ENCODE measurements at places on chromosomes 4 and X.

DNA sequence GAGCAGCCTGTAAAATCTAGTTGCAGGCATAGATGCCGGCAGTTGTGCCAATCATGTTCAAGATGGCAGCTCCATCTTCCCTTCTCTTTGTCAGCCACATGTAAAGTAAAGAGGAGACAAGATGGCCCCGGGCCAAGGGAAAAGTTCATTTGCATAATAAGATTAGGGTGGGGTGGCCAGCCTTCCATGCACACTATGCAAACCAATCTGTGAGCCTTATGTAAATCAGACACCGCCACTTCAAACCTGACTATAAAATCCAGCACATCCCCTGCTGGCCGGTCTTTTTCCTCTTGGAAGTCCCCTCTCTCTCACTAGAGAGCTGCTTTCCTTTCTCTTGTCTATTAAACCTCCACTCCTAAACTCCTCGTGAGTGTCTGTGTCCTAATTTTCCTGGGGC is 78.9 kb upstream of the CBR4 start:
- no peak for DNase-seq

DNA sequence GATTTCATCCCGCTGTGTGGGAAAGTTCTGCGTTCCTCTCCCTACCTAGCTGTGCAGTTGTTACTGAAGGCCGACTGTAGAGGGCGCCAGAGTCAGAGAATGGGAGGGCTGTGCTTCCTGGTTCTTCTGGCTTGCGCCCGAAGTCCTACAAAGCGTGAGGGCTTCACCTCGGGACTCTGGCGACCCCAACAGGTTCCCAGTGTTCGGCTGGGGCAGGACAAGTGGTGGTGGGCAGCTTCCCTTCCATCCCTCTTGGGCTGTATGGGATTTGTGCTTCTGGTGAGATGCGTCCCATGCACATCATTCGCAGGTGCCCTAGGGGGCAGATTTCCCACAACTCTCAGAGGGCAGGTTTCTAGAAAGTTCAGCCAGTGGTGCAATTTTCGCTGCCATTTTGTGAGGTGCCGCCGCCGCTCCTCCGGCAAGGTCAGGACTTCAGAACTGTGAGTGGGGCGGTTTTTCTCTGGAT is 27.3 kb downstream of the CT45A1 start:
- DNase-seq = no peak

DNA sequence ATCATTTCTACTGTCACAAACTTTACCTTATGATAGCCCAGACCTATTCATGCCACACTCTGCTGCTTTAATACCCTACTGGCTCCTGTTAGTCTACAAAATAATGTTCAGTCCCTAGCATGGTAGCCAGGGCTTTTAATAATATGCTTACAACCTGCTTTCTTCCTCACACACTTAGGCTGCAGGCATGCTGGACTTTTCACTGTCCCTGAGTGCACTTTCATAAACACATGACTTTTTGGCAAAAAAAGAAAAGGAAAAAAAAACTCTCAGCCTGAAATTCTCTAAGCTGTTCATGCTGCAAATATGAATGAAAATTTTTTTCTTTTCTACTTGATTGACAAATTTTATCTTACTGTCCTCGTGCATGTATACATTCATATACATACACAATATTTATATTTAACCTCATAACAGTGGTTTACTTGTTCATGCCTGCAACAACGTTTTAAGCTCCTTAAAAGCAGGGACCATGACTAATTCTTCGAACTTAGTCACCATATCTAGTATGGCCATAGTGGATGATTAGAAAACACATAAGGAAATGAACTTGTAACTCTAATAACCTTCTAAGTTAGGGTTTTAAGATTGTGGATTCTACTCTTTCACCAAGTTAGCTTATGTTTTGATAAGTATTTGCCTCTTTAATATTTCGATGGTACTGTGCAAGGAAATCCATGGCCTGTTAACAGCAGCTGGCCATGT is 229.5 kb downstream of the SPCS3 start:
- no peak for DNase-seq

- peak; percentile 25 for DNase-seq
Observed at GRCh38 chrX:153934762-153935325, at the start of gene NAA10. TSS of gene NAA10 (minus strand) at chrX:153935037. CDS start at chrX:153934904, 133 bp downstream.

DNA sequence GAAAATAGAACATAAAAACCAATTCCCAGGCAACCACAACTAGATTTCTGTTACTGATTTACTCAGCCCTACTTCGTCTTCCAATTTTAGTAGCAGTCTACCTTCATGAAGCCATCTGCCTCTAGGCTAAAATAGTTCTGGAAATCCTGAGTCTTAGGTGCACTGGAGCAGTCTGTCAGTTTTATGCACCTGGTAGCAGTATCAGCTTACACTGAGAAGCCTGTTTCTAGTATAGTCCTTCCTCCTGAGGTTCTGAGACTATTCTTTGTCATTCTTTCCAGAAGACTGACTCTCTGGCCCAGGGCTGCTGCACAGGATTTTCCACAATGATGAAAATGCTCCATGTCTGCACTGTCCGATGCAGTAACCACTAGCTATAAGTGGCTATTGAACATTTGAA is 16.9 kb upstream of the HPRT1 start:
- no peak for DNase-seq

- no peak for DNase-seq
Observed at GRCh38 chr4:173418639-173419038, 19.7 kb upstream of the SCRG1 start.

DNA sequence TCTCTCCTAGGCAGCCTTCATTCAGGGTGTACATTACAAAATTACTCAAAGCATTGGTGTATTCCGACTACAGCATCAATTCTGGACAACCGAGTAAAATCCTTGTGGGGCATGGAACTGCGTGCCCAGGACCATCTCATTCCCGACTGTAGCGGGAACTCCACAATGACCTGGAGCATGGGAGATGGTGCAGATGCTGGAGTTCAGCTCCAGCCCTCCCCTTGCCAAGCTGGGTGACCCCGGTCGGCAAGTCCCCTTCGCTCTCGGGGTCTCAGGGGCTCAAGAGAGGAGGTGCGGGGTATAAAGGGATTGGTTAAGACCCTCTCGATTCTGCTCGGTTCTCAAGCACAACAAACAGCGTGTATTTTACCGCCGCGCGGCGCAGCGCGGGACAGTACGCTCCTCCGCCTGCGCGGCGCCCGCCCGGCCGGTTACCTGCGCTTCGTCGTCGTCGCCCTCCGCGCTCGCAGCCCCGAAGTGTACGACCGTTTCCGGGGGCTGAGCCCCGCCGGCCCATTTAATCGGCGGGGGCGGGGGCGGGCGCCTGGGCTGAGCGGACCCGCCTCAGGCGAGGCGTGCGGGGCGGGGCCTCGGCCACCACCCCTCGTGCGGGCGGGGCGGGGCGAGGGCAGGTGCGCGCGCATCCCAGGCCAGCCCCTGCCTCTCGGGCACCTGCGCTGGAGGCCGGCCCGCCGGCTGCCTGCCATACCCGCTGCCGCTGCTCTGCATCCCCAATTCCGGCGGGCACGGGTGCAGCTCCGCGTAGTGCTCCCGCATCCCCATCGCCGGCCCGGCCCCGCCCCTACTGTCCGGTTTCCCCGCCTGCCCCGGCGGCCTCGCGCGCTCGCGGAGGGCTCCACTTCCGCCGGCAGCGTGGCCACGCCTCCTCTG is at the start of gene G6PD:
TSS of gene G6PD (minus strand) at position 493 of the 891 bp plus-strand sequence. CDS start 691 bp downstream, outside the sequence.
- peak; percentile 65 for DNase-seq

DNA sequence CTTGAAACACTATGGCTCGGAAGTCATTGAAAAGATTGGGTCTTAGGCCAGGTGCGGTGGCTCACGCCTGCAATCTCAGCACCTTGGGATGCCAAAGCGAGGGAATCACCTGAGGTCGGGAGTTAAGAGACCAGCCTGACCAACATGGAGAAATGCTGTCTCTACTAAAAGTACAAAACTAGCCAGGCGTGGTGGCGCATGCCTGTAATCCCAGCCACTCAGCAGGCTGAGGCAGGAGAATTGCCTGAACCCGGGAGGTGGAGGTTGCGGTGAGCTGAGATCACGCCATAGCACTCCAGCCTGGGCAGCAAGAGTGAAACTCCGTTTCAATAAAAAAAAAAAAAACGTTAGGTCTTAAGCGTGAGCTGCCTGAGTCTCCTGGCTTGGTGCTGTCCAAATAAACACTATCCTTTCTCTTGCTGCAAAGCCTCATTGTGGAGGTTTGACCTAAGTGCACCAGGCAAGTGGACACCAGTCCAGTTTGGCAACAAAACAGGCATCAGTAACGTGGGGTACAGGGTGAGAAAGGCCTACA is 185.9 kb downstream of the DHRSX start:
- DNase-seq = no peak

- no peak for DNase-seq
Observed at GRCh38 chr4:21469438-21470300, 478.9 kb downstream of the KCNIP4 start.

DNA sequence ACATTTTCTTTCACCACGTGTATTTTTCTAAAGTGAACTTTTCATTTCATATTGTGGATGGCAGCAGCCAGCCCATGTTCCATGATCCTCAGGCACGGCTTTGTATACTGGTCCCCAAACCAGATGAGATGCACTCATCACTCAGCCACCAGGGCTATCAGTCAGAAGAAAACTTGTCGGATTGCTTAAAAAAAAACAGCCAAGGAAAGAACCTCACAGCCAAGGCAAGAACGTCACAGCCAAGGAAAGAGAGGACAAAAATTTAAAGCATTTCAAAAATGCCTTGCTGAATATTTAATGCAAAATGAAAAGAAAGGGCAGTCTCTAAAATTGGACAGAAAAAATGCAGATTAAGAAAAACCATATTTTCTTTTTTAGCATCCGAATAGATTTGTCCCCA is 333.3 kb downstream of the PDGFC start:
- DNase-seq = no peak

GRCh38 chrX:115098897-115099296 is 81.5 kb upstream of the IL13RA2 start:
- no peak for DNase-seq

DNA sequence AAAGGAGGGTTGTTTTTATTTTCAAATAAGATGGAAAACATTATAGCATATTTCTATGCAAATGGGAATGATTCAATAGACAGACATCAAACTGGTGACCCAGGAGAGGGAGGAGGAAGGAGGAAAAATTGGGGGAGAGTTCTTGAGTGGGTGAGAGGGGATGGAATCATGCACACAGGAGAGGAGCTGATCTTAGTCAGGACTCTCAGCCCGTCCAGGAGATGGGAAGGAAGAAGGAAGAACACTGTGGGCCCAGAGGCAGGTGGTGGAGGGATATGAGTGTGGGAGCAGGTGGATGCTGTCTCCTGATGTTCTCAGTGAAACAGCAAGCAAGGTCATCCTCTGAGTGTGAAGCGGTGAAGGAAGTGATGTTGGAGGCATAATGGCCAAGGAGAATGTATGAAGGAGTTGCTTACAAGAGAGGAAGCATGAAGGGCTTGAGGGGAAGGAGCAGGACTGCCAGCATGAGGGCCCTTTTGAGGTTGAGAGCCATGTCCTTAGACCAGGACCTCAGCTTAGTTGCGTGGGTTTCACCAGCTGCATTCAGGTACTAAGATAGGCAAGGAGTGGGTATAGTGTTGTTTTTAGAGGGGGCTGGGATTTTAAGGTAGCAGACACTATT is 161.7 kb upstream of the NAP1L5 start:
- no peak for DNase-seq

- DNase-seq = no peak
Observed at GRCh38 chr4:55906989-55907388, 41.8 kb upstream of the CEP135 start.

DNA sequence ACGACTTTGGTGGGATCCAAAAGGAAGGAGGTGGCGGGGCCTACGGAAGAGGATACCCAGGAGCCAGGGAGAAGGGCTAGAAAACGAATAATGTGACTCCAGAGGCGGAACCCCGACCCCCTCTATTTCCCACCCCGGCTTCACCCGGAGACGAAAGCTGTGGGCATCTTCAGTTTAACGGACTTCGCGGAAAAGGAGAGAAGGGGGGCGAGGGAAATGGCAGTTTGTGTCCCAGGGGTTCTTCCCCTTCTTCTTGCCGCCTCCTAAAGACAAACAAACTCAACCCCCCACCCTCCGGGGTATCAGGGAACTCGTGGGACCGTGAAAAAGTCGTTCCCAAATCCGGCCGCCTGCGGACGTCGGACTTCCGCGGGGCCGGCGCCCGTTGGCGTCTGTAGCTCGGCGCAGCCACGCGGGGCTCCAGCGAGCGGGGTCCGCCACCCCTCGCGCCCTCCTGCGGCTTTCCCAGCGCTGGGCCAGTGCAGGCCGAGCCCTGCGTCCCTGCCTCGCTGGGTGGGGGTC is 3.6 kb upstream of the LEF1 start:
- DNase-seq = no peak

- DNase-seq = no peak
Observed at GRCh38 chr4:186942758-186943377, 219.2 kb upstream of the FAT1 start.

DNA sequence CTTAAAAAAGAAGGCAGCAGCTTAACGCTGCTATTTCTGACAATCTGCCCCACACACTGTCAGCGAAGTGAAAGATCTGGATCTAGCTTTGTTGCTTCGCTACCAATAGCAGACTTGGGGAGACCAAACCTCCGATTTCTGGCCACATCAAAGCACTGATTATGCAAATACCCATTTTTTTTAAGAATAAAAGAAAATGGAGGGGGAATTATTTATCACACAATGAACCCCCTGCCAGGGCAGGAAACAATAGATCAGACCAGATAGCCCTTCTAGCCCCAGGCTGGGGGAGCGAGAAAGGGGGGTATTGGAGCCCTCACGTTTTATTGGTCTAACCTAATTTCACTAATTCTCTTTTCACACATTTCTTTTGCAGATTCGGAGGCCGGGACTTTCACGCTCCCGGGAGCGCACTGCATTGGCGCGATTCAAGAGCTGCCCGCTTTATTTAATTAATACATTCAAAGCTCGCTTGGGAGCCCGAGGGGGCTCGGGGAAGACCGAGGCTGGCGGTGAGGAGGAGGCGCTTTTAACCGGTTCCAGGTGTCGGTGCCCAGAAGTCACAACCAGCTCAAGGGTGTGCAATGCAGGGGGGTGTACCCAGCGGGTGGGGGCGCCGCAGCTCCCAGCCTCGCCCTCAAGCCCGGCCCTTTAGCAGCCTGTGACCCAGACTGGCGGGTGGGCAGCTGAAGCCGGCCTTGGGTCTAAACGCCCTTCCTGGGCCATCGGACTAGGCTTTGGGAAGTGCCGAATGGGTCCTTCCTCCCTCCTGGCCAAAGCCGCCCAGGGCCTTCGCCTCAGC is 5.5 kb downstream of the NEUROG2 start:
- no peak for DNase-seq

- no peak for DNase-seq
Observed at GRCh38 chr4:169484485-169484884, 127.9 kb downstream of the NEK1 start.

GRCh38 chr4:54227256-54228055 is 1.6 kb upstream of the PDGFRA start:
- no peak for DNase-seq

DNA sequence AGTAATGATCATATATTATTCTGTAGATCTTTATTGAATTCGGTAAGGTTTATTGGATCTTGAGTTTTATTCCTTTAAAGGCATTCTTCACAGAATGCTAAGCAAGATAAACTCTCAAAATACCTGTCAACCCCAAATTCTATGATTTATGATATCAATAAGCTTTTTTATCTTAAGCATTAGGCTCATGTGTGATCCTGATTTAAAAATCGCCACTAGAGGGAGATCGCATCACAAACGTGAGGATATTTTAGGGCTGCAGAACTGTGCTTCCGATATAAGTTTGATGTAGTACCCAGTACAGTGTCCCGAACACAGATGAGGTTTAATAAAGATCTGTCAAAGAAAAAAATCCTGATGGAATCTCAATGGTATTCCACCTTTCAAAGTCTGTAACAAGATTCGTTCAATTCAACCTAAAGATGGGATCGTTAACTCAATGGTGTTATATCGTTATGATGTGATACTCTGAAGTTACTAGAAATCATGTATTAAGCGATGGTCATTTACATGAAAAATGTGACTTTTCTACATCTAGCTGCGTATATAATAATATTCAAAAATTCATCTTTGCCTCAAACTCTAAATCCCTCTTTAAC is 169.0 kb downstream of the CORIN start:
- no peak for DNase-seq

All from activated CD4-positive, CD25-positive, alpha-beta regulatory T cell (primary cell).